ENCODE measurements at places on chromosomes 6 and 20.
A peak's percentile ranks its signal among the peaks of the same experiment; 100 is the strongest.

DNA sequence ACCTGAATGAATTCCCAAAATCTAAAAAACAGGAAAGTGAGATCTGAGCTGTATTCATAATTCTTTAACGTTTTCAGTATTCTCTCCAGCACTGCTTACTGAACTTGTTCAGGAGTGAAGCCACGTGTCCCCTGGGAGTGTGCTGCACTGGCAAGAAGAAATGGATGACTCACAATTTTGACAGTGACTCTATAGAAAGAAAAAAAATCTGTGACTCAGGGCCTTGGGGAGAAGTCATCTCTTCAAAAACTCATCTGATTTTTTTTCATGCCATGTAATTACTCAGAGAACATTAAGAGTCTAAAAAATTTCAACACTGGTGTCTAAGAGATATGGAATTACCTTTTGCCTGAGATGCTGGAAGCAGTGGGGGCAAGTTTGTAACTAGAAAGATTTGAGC is 39.7 kb downstream of the ANKEF1 start:
- DNase-seq, result no peak

- no peak for DNase-seq
Measured at GRCh38 chr6:13697857-13698256, 13.8 kb downstream of the RANBP9 start.

GRCh38 chr6:99495466-99495865 is 19.8 kb downstream of the USP45 start:
- no peak for DNase-seq

DNA sequence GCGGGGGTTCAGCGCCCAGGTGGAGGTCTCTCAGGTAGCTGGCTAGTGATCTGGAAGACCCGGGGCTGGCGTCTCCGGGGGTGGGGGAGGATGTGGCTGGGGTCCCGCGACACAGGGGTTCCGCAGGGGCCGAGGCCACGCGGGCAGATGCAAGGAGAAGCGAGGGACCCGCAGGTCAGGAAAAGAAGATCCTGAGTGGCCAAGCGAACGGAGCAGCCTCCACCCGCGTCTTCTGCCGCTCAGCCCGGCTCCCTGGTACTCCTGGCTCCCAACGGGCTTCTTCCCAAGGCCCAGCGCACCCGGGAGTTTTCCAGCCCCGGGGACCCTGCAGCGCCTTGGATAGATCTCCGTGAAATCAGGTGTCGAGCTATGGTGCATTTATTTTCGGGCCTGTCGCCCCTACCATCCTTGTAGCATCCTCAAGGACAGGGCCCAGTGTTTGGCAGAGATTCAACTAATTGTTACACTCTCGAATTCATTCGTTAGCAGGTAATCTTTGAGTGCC is 682 bp upstream of the CHD6 start:
- no peak for DNase-seq

DNA sequence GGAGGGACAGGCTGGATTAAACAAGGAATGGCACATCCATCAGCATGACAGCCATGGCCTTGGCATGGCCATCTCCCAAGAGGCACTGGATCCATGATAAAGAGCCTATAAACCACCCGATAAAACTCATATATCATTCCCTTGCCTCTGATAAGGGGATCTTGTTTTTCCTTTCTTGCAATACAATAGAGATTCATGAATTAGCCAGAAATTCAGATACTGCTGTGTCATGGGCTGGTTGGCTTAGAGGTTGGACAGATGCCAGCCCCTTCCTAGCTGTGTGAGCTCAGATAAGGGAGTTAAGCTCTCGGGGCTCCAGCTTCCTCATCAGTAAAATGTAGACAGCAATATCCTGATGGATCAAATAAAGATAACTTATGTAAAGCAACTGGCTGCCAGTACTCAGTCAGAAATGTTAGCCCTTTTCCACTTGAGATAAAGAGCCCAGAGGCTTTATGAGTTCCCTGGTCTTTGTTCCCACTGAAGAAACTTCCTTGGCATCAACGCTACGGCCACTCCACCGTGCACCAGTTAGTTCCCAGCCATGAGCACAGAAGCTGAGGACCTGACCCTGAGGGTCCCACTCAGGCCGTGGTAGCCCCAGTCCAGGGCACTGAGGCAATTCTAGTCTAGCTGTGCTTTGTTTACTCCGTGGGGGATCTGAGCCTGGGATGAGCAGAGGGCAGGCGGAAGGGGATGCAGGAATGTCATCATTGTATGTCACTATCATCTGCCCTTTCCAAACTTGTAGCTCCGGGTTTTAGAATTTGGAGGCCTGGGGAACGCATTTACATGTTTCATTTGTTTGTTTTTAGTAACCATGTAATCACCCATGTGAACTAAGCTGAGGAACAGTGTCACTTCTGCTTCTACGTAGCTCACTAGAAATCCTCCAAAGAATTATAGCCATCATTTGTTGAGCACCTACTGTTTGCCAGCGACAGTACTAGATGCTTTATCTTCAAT is 67.2 kb upstream of the TBC1D7 start:
- peak; percentile 92 for DNase-seq

DNA sequence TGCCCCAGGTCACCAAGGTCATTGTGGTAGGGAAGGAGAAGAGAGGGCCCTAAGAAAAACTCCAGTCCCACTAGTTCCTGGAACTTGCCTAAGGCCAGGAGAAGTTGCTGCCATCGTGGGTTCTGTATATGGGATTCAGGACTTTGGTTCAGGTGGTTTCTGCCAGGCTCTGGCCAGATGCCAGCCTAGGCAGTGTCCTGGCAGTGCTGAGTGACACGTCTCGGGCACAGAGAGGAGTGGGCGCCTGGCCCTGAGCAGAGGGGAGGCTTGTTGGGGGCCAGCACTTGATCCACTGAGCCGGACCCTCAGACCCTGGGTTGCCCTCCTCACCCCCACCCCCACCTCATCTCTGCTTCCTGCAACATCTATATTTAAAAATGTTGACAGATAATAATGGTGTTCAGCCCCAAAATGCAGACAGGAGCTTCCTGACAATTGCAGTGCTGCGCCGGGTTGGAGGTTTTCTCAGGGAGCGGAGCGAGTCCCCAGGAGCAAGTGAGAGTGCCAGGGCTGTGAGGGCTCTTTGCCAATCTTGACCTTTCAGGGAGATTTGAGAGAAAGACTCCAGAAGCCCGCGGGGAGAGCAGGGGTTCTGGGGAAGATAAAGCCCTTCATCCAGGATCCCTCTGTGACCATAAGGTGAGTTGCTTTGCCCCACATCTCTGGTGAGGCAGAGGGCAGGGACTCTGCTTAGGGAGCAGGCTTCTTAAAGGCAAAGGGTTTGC is 71.9 kb downstream of the PHACTR3 start:
- DNase-seq, result no peak

- DNase-seq, result no peak
Measured at GRCh38 chr6:153957394-153957793, 81.6 kb upstream of the OPRM1 start.

DNA sequence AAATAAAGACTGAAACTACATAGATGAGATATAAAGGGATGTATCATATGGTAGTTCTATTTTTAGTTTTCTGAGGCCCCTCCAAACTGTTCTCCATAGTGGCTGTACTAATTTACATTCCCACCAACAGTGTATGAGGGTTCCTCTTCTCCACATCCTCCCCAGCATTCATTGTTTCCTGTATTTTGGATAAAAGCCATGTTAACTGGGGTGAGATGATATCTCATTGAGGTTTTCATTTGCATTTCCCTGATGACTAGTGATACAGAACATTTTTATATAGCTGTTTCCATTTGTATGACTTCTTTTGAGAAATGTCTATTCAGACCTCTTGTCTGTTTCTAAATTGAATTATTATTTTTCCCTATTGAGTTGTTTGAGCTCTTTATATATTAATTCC is 229.3 kb downstream of the RFPL4B start:
- no peak for DNase-seq

- DNase-seq, result no peak
Measured at GRCh38 chr6:34606477-34607265, 50.5 kb upstream of the SPDEF start.

- no peak for DNase-seq
Measured at GRCh38 chr20:54631059-54631458, 155.7 kb downstream of the DOK5 start.

DNA sequence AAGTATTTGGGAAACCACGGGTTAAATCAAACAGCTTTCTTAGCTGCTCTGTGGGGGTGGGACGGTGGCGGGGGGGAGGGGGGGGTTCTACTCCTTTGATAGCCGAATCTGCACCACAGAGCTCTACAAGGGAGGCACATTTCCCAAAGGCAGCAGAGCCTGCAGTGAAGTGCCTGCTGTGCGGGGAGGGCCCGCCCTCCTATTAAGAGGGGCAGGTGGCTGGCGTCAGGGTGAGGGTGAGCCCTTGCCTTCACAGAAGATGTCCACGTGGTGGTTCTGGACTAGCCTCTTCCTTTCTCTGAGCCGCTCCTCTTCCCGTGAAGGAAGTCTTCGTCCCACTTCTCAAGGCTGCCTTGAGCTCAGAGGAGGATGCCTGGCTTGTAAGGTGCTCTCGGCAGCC is 174.9 kb upstream of the THBS2 start:
- DNase-seq, result no peak

DNA sequence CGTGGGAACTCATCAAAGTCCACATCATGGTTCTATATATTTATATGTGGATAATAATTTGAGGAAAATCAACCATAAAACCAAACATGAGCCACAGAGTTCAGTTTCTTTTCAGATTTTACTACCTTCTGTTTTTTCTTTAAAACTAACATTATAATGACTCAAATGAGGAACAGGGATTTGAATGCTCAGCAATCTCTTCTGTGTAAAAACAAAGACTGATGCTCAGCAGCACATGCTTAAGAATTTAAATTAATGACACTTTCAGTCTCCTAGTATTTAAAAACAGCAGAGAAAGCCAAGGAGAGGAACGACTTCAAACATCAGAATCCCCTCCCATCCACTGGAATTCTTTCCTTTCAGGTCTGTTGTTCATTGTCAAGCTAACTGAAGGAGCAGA is 72.7 kb downstream of the PSMG4 start:
- no peak for DNase-seq

DNA sequence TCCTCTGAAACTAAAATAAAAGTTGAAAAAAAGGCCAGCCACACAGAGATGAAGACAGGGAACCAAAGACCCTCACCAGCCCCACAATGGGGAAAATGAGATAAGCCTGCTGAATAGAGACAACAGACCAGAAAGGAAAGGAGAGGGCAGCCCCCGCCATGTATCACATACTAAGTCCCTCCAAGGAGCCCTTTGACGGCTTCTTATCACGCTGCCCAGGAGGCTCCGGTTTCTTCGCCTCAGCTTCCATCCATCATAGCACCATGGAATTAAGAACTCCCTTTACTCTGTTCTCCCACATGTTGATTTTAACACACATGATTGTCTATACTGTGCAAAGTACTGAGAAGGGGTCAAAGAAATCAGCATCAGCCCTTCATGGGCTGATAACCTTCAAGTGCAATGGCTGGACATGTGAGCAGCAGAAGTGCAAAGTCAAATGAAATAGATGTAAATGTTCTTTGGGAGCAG is 54.9 kb downstream of the MAP3K5 start:
- DNase-seq, result no peak

DNA sequence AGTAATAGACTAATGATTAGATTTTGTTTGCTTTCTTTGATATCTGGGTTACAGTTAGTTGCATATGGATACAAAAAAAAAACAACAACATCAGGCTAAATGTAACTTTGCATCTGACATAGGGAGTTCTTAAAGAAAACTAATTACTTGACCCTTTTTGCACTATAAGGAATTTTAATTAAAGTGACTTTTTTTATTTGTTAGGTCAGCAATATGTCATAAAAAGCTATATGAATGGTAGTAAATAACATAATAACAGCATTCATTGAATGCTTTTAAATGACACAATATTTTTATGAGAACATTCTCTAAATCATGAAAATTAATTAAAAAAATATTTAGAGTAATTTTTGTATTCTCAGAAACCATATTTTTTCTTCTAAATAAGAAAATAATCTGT is 183.6 kb downstream of the GRIK2 start:
- no peak for DNase-seq

DNA sequence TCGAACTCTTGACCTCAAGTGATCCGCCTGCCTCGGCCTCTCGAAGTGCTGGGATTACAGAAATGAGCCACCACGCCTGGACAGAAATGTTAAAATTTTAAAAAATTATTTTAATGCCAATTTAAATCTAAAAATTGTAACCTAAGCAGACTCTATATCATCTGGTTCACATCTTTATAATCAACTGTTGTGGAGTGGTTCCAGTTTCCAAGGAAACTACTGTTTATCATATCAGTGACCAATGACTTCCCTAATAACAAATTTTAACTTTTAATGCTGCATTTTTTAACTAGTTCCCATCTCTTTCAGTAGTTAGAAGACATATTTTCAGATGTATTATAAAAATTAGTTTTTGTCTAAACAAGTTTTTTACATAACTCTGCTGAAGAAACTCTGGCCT is 5.2 kb upstream of the BTN3A2 start:
- no peak for DNase-seq

GRCh38 chr20:1636621-1637020 is 16.8 kb upstream of the SIRPB1 start:
- no peak for DNase-seq

GRCh38 chr20:2602046-2602735 is 50.2 kb upstream of the NOP56 start:
- DNase-seq, result no peak
